ENCODE measurements at places on chromosomes 12 and 14. TPM values are rescaled to one million over a fixed set of nuclear protein-coding genes. Genes with fewer than 3 reads are reported as not detected.

DNA sequence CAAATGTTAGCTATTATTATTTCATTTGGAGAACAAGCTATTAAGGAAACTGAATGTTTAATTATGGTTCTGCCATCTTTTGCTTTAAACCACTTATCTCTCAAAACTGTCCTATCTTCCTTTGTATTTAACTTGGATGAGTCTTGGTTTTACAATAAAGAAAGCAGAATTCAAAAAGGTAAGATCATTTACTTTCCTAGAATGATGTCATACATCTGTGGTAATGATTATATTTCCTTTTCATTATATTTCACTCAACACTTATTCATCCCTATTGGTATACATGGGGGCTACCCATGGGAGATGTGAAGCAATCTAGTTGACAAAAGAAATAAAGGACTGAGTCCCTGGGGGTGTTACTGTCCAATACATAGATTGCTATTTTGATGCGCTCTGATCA lies 456.7 kb downstream of the ZFP36L1 start:
- no peak for DNase-seq

The MYO1H gene
- total RNA-seq = not detected

The CINP gene
- 21.9 TPM for total RNA-seq

GRCh38 chr14:94907626-94908261 lies 137.8 kb upstream of the GSC start:
- no peak for DNase-seq

- DNase-seq = no peak
Observed at GRCh38 chr14:97027256-97027999, 230.2 kb downstream of the VRK1 start.

DNA sequence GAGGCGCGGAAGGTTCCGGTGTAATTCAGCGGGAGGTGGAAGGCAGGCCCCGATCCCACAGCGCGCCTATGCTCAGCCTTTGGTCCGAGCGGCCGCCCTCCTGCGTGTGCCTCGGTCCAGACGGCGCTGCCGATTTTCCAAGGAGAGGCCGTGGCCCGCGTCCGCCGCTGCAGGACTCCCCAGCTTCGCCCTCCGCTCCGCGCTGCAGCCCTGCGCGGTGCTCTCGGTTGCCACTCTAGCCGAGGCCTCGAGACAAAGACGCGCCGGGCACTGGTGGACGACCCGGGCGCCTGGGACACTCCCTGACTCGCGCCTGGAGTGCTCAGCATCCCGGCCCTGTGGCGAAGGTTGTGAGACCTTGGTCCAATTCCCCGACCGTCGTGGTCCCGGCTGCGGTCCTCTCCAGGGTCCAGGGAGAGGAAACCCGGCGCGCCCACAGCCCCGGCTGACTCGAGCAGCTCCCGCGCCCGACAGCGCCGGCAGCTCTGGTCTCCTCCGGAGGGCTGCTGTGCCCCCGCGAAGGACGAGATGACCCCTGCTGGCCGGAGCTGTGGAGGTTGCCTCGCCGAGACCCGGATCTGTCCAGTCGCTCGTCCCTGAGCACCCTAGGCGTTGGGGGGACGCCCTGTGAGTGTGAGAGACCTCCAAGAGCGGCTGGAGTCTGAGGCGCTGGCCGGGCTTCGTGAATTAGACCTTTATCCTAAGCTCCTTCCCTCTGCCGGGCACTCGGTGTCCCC lies 6.5 kb downstream of the HOXC12 start:
- no peak for DNase-seq

GRCh38 chr12:2580821-2581220 lies 213.9 kb upstream of the FKBP4 start:
- no peak for DNase-seq
